ENCODE measurements at places on chromosomes 5 and 9. TPM values are rescaled to one million over a fixed set of nuclear protein-coding genes. Genes with fewer than 3 reads are reported as not detected.

DNA sequence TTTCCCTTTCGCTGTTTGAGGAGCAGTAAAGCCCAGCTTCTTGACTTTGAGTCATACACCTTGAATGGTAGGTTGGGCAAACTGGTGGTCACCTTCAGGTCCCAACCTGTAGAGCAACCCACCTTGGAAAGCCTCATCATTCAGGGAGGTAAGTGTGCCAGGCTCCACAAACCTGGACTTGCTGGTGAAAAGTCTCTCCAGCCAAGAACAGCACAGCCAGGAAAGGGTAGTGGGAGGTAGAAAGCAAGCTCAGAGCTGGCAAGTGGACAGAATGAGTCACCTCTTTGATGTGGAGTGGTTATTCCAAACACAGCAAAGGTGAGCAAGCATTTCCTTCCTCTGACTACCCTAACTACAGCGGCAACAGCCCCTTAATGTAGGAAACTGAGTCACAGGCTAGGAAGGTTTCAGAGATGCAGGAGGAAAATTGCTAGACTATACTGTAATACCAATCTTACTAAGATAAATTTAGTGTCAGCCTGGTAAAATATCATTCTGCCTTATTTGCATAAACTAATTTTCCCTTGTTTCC lies 117.5 kb upstream of the MTAP start:
- no peak for DNase-seq

DNA sequence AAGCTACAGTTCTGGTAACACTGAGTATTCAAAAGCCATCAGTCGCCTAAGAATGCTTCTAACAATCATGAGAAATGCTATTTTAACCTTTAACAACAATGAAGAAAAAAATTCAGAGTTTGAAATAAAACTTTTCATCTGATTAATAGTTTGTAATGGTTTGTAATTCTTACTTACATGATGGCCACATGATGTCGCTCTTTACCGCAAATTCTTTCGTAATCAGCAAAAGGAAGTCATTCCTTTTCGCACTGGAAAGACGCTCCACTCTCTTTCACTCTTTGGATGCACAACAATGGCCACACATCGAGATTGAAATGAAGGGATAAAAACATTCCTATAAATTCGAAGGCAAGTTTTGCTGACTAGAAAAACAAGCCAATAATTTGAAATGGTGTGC lies at the start of gene PCDHA7:
TSS of gene PCDHA7 (plus strand) at position 277 of the 400 bp plus-strand sequence. CDS start at position 392, 115 bp downstream.
- DNase-seq = no peak

DNA sequence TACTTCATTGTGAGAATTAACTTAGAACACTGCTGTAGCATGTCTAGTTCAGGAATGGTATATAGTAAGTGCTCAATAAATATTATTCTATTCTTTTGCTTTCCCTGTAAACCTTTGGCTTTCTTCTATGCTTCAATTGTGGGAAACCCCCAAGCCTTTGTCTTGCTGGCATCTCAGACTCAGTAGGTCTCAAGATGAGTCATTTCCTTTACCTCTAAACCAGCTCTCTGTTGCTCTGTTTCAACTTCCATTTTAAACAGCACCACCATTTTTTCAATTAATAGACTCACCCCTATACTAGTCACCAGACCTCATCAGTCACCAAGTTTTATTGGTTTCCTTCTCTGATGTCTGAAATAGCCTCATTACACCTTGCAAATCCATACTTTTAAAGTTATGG lies 43.5 kb downstream of the DMAC1 start:
- DNase-seq = peak; percentile 55

DNA sequence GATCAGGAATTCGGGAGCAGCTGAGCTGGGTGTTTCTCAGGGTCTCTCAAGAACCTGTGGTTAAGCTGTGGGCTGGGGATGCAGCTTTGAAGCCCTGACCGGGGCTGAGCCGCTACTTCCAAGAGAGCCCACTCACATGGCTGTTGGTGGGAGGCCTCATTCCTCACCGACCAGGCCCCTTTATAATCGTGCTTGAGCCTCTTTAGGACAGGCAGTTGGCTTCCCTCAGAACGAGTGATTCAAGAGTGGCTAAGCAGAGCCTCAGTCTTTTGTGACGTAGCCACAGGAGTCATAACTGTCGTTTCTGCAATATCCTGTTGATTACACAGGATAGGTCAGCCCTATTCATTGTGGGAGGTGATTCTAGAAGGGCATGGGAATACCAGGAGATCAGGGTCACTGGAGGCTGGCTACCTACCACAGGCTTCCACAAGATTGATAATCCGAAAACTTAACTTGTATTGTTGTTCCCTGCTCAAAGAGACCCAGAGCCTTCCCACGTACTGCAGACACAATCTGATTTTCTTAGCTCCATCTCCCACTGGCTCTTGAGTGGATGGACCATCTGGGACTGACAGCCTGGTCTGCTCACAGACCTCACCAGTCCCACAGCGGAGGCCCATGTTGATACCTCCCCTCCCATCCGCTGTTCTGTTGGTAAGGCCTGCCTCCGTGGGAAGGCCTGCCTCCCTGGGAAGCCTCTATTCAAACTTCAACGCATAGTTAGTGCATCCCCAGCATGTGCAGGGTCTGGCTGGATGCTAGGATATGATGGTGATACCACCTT lies 3.0 kb upstream of the ERGIC1 start:
- no peak for DNase-seq

GRCh38 chr5:154097031-154097430 lies 58.3 kb downstream of the MFAP3 start:
- DNase-seq = no peak

DNA sequence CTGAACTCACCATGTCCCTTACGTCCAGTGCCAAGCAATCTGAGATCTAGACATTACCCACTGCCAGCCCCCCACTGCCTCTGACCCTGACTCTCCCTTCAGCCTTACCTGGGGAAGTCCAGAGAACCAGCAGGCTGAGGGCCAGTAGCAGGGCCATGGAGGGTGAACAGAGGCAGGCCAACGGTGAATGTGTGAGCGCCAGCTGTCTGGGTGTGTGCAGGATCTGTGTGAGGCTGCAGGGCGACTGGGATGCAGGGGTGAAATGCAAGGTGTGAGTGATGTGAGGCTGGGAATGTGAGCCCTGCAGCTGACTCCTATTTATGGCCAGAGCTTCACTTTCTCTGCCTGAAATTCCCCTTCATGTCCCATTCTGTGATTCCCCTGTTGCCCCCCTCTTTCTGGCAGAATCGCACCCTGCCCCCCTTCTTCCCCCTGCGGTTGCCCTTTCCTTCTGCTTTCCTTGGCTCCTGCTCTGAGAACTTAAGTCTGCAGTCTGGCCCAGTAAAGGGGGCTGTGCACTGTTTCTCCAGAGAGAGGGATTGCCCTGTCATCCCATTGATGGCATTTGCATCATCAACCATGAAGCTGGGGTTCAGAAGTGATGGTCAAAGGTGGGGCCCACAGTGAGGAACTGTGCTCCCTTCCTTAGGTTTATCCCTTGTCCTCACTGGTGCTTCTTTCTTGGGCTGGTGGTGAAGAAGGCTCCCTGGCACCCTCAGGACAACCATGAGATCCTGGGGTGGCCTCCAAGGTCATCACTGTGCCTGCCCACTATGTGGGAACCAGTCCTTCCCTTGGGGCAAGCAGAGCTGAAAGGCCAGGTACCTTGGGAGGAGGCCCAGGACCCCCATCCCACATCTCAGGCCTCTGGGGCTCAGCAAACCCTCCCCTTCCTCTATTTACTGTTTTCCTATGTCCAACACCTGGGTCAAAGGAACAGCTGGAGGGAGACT lies at the start of gene CCL19:
TSS of gene CCL19 (minus strand) at position 294 of the 953 bp plus-strand sequence. CDS start at position 157, 137 bp downstream.
- no peak for DNase-seq

- DNase-seq = peak; percentile 40
Measured at GRCh38 chr9:94065535-94065961, 18.7 kb upstream of the PTPDC1 start.

GRCh38 chr5:140220698-140221064 lies 45.7 kb downstream of the CYSTM1 start:
- no peak for DNase-seq

DNA sequence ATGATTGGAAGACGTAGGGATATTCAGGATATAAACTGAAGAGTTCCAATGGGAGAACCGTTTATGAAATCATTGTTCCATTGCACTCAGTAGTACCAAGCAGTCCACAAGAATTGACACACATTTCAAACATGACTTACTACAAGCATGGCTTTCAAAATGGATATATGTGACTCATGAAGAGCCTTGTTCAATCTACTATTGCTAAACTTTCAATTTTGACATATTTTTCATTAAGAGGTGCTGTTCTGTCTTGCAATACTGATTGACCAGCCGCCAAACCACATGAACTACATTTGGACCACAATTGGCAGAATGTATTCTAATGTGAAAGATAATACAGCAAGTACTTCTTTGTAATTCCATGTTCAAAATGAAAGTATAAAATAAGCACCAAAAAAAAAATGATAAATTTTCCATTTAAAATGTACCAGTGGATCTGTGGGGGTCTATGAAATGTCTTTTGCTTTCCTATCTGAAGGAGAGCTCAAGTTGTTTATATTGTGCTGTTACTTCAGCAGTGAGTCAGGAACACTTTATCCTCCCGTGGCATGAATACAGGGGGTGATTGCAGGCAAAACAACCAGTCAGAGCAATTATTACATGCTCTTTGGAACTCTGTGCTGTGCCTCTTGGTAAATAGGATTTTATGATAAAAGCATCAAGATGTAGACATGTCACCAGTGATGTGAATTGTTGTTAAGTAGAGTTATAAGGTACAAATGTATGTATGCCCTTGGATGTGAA lies 366.0 kb downstream of the ARRDC3 start:
- DNase-seq = no peak

DNA sequence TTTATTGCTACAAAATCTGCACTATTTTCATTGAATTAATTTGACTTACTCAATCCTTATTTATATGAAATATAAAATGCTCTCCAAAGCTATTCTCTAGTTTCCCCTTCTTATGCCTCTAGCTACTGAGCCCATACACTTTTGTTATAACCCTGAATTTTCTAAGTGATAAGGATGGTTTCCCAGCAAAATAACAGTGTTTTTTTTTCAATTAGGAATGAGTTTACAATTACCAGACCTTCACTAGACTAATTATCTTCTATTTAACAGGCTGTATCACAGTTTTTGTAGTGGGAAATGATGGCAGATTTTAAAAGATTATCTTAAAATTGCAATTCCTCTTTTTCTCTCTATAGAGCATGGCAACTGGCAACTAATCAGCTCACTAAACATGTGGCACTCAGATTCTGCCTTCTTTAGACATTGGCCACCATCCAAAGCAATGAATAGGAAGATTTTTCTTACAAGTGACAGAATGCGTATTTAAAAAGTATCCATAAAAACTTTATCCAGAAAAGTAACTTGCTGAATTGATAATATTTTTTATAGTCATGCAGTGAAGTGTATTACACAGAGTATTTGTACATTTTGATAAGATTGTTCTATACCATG lies 585.7 kb upstream of the ZNF608 start:
- DNase-seq = no peak

- peak; percentile 78 for DNase-seq
Measured at GRCh38 chr5:170278611-170279458, 18.7 kb downstream of the LCP2 start.

DNA sequence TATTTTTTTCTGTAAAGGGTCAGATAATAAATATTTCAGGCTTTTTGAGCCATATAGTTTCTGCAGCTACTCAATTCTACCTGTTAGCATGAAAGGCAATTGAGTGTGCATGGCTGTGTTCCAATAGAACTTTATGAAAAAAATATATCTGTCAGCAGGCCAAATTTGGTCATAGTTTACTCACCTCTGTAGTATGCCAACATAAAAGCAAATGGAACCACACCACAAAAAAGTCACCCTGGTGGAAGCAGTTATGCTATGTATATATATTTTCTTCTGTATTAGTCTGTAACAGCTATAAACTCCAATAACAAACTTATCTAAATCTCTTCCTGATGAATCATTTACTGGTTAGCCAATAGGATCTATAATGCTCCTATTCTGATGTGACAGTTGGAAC lies 3.4 kb downstream of the SLC38A9 start:
- no peak for DNase-seq

- no peak for DNase-seq
Measured at GRCh38 chr5:691817-692528, 1.2 kb downstream of the TPPP start.

DNA sequence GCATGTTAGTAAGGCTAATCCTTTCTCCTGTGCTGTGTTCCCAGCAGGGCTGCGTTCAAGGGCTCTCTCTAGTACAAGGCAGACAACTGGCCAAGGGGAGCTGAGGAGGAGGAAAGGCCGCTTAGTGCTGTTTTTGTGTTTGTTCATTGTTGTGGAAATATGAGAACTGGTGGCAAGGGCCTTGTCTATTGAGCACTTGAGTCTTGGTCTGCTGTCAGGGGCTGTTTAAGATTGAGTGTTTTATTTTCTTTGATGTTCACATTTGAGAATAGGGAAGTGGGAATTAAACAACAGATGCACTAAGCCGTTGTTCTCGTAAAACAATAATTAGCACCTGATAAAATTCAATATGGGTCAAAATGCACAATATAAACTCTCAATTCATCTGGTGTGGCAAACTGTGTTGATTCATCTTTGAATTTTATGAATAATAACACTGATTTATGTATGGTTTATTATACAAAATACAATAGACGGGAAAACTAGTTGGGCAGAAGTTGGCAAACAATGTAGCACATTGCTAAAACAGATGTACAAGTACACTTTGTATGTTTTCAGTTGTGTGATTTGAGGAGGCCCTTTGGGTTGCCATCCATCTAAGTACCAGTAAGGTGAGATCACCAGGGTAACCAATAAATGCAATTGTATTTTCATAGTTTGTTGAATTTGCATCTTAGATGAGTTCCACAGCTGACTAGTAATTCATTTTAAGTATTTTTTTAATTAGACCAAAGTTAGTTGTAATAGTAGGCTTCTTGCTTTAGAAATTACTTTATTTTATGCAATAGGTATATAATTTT lies 97.6 kb upstream of the GRHPR start:
- DNase-seq = no peak

- peak; percentile 31 for DNase-seq
Measured at GRCh38 chr5:112757468-112758208, 20.0 kb downstream of the APC start.

GRCh38 chr9:136043441-136043991 lies 51.6 kb downstream of the NACC2 start:
- DNase-seq = no peak

- no peak for DNase-seq
Measured at GRCh38 chr5:65271906-65272305, 209.8 kb downstream of the ADAMTS6 start.

The PRDM9 gene
- polyA plus RNA-seq = not detected

The LHX3 gene
- not detected for polyA plus RNA-seq

The KCNV2 gene
- polyA plus RNA-seq = 0.11 TPM

The CD274 gene
- polyA plus RNA-seq = 15.6 TPM

The SPOCK1 gene
- polyA plus RNA-seq = 0.29 TPM

The FBP2 gene
- polyA plus RNA-seq = not detected
